Activated gamma-delta T cell treated with anti-CD3 and anti-CD28 coated beads, Interleukin-2, amount 50 U/mL, for 16 hours (primary cell): ENCODE measurements at places on chromosomes 4 and X.

DNA sequence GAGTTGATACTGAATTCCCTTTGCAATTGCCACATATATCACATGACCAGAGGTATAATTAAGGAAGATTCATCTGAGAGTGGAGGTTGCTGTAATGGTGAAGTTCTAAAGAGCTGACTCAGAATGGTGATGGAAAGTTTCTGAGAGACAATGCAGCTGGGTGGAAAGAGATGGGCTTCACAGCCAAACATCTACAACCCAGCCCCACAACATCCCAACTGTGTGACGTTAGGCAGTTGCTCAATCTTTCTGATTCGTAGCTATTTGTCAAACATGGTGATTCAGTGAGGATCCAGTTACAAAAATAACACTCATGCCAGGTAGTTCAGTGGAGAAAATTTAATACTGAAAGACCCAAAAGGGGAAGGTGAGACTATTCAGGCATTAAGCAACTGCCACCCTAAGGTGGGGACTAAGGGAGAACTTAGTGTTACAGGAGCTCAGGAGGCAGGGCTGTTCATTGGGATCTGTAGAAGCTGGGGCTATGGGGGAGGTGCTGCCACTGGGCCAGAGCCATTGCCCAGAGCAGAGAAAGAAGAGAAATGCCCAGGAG lies 6.9 kb upstream of the AFF1 start:
- DNase-seq = no peak

DNA sequence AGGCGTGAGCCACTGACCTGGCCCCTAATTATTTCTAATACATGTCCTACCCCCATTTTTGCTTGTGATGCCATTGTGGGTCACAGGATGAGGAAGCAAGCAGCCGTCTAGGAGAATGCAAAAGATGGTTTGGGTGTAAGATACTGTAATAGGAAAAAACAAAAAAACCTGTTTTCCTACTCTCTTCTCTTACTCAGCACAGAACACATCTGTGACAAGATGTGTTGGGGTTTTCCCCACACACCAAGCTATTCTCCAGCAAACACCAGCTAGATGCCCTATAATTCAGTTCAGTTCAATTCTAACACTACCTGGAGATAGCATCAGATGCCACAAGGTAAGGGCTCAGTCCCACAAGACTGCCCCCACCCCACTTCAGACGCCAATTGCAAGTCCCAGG lies 15.3 kb upstream of the HPRT1 start:
- DNase-seq = no peak

GRCh38 chrX:10574663-10575062 lies 45.7 kb downstream of the MID1 start:
- no peak for DNase-seq

DNA sequence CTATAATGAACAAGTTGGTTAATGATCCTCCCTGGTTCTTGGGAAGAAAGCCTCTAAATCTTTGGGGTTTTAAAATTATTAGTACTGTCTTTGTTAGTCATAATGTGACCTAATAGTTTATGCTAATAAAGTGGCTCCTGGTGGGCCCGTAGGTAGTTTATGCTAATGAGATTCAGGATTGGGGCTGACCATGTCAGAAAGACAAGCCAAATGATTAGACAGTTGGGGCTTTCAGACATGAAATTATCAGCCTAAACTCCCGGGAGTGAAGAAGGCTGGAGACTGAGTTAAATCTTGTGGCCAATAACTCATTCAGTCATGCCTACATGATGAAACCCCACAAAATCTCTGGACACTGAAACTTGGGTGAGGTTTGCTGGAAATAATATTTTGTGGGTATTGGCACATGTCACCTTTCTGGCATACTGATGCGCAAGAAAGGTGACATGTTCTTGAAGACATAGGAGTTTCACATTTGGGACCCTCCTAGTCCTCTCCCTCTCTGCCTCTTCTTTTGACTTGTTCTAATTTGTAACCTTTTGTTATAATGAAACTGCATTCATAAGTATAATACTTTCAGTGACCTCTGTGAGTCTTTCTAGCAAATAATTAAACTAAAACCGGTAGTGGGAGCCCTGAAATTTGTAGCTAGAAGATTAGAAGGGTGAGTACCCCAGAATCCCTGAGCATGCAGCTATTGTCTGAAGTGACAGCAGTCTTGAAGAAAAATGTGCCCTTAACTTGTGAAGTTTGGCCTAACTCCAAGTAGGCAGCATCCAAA lies 196.8 kb upstream of the FSTL5 start:
- DNase-seq = no peak

DNA sequence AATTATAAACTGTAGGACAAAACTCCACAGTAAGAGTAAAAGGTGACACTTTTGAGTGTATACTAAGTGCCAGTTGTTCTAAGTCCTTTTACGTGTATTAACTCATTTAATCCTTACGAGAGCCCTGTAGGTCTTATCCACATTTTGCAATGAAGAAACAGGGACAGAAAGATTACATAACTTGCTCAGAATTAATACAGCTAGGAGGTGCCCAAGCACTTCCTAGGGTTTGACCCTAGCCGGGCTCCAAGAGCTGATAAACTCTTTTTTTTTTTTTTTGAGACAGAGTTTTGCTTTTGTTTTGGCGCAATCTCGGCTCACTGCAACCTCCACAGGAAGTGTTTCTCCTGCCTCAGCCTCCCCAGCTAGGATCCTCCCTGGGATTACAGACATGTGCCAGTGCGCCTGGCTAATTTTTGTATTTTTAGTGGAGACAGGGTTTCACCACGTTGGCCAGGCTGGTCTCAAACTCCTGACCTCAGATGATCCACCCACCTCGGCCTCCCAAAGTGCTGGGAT lies 110.4 kb downstream of the UBE2K start:
- DNase-seq = no peak

GRCh38 chr4:38743866-38744265 lies 38.9 kb downstream of the TLR10 start:
- no peak for DNase-seq

- no peak for DNase-seq
These were observed 139.8 kb downstream of the BCOR start for GRCh38 chrX:39957816-39958566.

DNA sequence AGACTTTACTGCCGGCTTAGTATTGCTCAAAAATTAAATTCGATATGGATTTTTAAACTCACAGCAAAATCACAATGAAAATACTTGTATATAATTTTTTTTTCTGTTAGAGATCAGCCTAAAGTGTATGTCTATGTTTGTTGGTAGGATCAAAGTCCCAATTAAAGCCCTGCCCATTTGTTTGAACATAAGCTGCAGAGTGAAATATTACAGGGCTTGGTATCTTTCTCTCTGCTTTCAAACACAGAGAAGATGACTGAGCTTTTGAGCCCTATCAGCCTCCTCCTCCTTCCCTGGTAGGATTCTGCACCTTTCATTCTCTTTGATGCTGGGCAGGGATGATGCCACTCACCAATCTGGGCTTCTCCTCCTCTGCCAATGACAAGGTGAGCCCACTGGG lies 345.4 kb downstream of the PPP1R2C start:
- no peak for DNase-seq

DNA sequence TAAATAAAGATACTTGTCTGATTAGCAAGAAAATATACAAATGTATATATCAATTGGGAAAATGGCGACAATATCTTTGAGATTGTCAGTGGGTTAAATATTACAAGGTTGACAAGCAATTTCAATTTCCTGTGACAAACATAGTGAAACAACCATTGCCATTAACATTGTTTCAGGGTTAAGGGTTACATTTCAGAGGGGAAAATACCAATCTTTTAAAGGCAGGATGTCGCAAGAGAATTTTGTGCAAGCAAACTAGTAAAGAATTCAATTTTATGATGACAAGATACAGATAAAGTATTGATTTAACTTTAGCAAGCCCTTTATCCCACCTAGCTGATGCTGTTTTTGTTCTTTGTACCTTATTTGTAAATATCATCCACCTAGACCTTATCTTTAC lies 305.8 kb upstream of the GRIA3 start:
- no peak for DNase-seq

- no peak for DNase-seq
These were observed 38.0 kb downstream of the PCGF3 start for GRCh38 chr4:743463-744211.

GRCh38 chrX:68420559-68420958 lies 12.7 kb downstream of the OPHN1 start:
- no peak for DNase-seq

- DNase-seq = no peak
These were observed 171.0 kb downstream of the DHX15 start for GRCh38 chr4:24413311-24413784.

DNA sequence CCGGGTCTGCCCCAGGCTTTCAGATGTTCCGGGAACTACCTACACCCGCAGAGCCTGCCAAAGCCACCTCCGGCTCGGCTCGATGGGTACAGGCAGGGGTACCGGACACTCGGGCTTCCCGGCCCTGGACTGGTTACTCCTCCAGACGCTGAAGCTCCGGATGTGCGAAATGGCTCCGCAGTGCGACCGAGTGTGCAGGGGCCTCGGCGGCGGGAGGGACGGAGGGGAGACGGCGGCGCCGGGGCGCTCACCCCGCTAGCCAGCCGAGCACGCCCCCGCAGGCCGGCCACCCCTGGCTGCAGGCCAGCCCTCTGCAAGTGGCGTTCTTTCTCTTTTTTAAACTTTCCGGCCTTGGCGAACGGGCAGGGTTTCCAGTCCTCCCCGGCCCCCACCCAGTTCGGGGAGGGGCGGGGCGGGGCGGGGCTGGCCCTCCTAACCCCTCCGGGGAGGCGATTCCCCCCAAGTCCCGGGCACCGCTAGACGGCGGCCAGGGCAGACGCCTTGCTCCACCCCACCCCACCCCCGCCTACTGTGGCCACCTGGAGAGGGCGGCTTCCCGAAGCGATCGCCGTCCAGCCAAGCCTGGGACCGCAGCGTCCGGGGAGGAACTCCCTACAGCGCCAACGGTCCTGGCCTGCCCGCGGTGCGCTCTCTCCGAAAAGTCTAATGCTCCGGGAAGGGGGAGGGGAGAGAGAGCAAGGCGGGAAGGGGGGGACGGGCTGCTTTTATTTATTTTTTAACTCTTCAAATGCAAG lies 7.5 kb downstream of the BCOR start:
- DNase-seq = no peak

DNA sequence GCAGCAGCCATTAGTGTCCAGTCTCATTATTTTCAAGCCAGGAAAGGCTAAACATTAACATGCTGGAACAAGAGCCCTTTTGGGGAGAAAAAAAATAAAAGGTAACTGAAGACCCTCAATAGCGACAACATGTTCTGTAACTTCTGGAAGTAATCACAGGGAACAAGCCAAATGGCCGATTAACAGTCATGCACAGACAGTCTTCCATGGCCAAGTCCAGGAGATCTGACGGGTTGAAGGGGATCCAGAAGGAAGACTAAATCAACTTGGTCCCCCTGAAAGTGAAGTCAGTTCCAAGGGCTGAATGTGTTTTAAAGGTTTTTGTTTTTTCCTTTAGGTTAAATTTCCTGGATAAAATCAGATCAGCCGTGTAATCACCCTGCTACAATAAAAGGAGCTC lies 52.5 kb downstream of the LNX1 start:
- DNase-seq = no peak

GRCh38 chr4:127540497-127541025 lies 92.2 kb upstream of the INTU start:
- no peak for DNase-seq

DNA sequence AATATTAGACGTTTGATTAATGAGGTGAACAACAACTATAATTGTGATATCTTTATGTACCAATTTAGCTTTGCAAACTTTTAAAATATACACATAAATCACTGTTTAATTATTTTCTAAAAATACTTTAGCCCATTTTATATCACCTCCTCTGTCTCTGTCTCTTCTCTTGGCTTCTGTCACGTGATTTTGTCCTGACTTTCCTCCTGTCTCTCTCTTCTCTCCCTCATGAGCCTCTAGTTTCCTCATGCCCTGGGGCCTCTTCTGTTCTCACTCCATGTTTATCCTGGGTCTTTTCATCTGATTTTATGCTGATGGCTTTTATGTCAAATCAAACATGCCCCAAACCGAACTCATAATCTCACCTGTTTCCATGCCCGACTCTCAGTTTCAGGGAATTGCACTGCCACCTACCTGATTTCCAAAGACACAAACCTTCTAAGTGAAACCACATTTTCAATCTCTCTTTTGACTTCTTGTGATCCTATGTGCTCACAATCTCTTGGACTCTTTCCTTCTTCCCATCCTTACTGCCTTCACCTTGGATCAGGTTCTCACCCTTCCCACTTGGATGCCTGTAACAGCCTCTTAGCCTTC lies 303.0 kb upstream of the GALNT7 start:
- DNase-seq = no peak

GRCh38 chr4:41561244-41561643 lies 23.3 kb downstream of the LIMCH1 start:
- no peak for DNase-seq

GRCh38 chr4:133594390-133595207 lies 445.5 kb downstream of the PCDH10 start:
- DNase-seq = no peak

- no peak for DNase-seq
These were observed 48.2 kb upstream of the KDR start for GRCh38 chr4:55173580-55173979.

- DNase-seq = no peak
These were observed 166.8 kb downstream of the BMPR1B start for GRCh38 chr4:94924566-94924965.

GRCh38 chrX:54921427-54922021 lies 900 bp downstream of the TRO start:
- peak; percentile 12 for DNase-seq

DNA sequence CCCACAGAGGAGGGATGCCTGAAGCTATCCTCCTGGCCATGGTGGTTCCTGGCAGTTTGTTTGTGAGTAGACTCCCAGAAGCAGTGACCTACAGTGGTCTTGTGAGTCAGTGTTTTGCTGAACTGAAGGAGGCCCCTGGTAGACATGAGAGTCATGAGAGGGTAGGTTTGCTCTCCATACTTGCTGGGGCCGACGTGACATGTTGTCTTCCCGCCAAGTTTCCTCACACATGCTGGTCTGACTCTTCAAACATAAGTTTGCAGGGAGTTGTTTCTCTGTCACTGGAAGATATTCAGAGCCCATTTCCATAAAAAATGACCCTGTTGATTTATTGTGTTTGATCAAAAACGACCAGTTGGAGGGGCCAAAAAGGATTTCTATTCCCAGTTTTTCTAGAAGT lies 131.1 kb upstream of the SCML1 start:
- DNase-seq = no peak

GRCh38 chr4:14237911-14238310 lies 610.4 kb upstream of the BOD1L1 start:
- no peak for DNase-seq
